MCF 10A (cell line): ENCODE measurements at places on chromosomes 6 and 20.
A peak's percentile ranks its signal among the peaks of the same experiment; 100 is the strongest.

DNA sequence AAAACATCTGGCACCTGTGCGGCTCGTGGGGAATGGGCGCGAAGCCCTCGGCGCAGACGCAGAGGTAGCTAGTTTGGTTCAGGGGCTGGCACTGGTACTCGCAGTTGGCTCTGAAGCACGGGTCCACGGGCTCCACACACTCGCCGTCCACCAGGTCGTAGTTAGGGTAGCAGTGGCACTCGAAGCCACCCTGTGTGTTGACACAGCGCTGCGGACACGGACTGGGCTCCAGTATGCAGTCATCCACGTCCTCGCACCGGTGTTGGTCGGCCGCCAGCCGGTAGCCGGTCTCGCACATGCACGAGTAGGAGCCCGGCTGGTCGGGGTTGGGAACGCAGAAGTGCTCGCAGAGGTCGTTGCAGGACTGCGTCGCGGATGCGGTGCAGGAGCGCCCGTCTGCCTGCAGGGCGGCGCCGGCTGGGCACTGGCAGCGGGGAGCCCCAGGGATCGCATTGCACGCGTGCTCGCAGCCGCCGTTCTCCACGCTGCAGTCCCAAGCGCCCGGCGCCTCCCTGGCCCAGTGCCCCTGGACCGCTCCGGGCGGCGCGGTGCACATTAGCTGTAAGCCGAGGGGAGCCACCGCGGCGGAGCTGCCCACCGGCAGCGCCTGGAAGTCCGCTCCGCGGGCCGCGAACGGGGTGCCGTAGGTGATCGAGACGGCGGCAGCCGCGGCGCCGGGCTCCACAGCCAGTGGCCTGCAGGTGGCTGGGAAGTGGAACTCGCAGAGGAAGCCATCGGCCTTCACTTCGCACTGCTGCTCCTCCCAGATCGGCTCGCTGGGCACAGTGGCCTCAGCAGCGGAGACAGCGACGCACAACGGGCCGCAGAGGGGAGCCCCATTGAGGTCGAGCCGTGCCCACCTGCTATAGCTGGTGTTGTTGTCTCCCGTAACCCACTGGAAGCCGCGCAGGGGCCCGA lies 930 bp downstream of the THBD start:
- DNase-seq: no peak

- DNase-seq: no peak
These were observed 34.5 kb downstream of the ABRACL start for GRCh38 chr6:139062932-139063646.

DNA sequence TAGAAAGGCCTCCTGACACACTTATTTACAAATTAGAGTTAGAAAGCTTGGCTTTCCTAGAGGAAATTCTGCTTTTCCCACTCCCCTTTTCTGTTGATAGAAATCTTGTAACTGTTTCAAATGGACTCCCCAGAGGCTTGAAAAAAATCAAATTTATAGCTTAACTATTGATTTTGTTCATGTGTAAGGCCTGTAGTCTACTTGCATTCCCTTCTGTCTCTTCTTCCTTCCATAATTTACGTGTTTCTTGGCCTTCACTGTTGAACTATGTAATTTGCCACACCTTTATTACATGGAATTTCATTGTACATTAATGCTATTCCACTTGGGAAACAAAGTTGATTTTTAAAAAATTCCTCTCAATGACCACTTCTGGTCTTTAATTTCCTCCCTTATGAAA lies 81.4 kb downstream of the LAMP5 start:
- DNase-seq: no peak

- DNase-seq: peak; percentile 57
These were observed 48.1 kb downstream of the PRL start for GRCh38 chr6:22248513-22249308.

- DNase-seq: peak; percentile 58
These were observed 41.2 kb upstream of the JAG1 start for GRCh38 chr20:10715035-10715434.

DNA sequence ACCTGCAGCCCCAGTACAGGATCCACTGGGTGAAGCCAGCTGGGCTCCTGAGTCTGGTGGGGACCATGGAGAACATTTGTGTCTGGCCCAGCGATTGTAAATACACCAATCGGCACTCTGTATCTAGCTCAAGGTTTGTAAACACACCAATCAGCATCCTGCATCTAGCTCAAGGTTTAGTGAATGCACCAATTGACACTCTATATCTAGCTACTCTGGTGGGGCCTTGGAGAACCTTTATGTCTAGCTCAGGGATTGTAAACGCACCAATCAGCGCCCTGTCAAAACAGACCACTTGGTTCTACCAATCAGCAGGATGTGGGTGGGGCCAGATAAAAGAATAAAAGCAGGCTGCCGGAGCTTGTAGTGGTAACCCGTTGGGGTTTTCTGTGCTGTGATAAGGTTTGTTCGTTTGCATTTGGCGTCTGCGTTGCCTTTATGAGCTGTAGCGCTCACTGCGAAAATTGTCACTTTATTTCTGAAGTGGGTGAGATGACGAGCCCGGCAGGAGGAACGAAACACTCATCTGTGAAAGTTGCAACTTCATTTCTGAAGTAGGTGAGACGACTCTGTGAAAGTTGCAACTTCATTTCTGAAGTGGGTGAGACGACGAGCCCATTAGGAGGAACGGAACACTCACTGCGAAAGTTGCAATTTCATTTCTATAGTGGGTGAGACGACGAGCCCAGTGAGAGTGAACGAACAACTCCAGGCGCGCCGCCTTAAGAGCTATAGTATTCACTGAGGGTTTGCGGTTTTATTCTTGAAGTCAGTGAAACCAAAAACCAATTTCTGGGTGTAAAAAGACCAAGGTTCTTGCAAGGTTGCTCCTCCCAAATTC lies 31.1 kb downstream of the SERPINB6 start:
- DNase-seq: no peak

GRCh38 chr20:57133926-57134650 lies 132.4 kb downstream of the BMP7 start:
- no peak for DNase-seq

DNA sequence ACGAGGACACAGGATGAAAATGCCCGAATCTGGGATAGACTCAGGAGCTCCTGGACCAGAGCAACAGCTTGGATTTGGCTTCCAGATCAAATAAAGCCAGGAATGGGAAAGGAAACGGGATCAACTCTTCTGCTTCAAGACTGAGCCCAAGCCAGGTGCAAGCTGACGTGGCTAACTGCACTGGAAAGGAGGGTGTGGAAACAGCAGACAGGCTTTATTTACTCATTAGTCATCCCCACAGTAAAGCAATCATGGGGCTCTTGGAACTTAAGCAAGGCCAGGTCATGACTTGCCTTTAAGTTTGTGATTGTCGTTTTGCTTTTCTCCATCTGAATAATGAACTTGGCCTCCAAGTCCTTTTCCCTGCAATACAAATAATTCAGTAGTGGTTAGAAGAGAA lies 45.2 kb downstream of the KIF16B start:
- peak; percentile 94 for DNase-seq

GRCh38 chr6:168004945-168005344 lies 7.5 kb downstream of the KIF25 start:
- no peak for DNase-seq

- peak; percentile 43 for DNase-seq
These were observed 690.6 kb downstream of the EPM2A start for GRCh38 chr6:145044641-145045246.

DNA sequence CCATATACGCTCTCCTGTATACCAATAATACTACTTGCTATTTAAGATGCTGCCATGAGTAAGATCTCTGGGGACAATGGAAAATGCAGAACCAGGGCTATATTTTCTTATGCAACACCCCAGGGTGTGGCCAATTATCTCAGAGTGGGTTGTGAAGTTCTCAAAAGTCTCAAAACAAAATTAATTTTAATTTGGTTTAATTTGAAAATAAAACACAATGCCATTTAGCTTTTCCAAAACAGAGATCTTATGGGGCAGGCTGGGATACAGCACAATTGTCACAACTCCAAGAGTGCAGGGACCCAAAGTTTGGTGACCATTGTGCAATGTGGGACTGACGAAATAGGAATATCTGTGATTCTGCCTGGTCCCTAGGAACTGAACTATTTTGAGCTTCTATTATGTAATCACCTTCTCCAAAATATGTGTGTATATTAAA lies 43.1 kb downstream of the MBOAT1 start:
- DNase-seq: peak; percentile 15

DNA sequence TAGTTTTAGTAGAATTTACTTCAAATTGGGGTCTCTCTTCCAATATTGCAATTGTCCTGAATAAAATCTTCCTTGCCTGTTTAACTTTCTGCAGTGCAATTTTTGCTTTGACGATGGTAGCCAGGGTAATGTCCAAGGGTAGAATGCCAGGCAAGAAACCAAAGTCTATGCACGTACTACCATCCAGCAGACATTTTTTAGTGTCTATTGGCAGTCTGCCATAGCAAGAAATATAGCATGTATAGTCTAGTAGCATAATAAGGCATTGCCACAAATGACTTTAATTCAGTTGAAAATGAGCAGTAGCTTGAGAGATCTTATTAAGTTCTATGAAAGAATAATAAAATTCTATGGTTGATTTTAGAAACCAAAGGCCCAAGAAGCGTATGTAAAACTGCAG lies 62.3 kb upstream of the KCNQ5 start:
- DNase-seq: no peak

DNA sequence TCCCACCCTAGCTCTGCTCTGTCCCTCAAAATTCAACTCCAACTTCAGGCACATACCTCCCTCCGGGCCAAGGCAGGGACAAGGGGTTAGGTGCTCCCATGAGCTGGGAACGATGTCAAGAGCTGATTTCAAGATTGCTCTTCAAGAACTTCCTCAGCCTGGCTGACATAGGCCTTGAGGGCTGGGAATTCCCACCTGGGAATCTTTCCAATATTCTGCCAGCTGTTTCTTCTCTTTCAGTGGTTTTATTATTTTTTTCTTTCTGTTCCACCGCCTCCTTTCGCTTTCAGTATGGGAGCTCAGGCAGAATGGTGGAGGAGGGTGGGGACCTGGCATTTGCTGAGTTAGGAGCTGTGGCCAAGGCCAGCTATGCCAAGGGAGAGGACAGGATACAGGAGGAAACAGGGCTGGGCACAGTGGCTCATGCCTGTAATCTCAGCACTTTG lies 33.7 kb downstream of the SRSF3 start:
- DNase-seq: peak; percentile 70

- DNase-seq: no peak
These were observed 466.4 kb downstream of the PKHD1 start for GRCh38 chr6:51620971-51621370.

- DNase-seq: no peak
These were observed 7.6 kb downstream of the POLR1C start for GRCh38 chr6:43524483-43524961.

GRCh38 chr6:117167520-117168271 lies 97.7 kb upstream of the VGLL2 start:
- DNase-seq: peak; percentile 90

- no peak for DNase-seq
These were observed 167.4 kb downstream of the COL21A1 start for GRCh38 chr6:56079751-56080540.

- no peak for DNase-seq
These were observed 24.6 kb upstream of the RNF217 start for GRCh38 chr6:124937645-124938044.

DNA sequence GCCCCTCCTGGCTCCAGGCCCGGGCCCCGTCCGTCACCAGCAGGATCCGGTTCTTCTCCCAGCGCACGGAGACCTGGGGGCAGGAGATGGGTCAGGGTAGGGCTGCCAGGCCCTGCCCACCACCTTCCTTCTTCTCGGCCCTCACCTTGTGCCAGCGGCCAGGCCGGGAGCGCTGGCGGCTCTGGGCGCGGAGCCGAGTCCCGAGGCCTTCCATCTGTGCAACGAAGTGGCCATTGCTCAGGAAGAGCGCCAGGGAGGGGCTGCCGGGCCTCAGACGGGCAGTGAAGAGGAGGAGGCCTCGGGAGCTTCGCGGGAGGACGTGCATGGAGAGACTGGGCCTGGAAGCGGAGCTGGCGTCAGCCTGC lies 7.9 kb downstream of the ADRM1 start:
- DNase-seq: no peak

- DNase-seq: no peak
These were observed 57.3 kb upstream of the CST7 start for GRCh38 chr20:24891546-24892393.

DNA sequence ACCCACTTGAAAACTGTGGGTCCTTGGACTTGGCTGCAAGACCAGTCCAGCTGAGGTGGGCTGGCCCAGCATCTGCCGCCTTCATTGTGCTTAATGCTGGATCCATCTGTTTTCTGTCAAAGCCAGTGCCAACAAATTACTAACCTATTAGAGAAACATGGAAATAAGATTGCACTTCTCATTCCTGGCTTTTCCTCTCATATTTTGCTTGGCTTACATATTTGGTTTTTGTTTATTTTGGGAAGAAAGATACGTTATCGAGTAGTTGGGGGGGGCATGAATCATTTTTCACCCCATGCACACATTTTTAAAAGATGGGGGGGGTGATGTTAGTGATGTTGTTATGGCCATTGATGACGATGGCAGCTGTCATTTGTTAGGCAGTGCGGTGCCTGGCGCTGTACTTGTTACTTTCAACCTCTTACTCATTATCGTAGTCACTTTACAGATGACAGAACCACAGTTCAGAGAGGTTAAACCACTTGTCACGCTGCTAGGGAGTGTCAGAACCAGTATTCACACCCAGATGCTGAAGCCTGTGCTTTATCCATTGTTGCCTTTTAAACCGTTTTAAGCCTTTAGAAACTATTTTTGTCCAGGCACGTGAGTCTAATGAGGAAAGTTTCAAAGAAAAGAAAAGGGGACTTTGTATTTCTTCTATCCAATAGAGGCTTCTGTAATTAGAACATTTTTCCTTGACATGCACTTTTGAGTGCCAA lies 180.0 kb downstream of the TMEM242 start:
- DNase-seq: no peak

DNA sequence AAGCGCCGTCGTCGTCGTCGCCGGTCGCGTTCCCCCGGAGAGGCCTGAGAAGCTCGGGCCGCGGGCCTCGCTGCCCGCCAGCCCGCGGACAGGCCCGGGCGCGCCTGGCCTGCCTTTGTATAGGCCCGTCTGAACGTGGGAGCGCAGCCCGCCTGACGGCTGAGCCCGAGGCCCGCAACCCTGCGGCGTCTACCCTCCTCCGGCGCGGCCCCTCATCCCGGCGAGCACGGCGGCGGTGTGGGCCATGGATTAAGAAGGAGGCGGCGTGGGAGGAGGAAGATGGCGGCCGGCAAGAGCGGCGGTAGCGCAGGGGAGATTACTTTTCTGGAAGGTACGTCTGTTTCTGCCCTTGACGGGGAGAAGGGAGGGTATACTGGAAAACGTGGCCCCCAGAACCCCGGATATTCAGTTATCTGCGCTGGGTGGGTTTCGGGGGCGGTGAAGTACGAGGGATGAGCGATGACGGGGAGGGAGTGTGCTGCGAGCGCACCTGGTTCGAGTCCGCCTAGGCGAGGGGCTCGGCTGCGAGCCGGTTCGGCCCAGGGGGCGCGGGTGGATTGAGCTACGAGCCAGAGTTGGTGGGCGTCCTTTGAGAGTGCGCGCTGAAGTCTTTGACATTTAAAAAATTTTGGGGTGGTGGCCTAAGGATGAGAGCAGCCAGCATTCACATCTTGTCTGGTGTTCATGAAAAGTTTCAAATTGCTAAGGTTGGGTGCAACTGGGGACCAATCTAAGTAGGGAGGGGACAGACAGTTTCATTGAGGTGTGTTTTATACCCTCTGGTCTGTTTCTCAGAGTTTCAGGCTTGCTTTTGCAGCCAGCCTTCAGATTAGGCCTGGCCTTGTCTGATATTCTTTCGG lies 796 bp downstream of the SENP6 start:
- DNase-seq: peak; percentile 52
